ENCODE measurements at places on chromosomes 12 and 14. TPM values are rescaled to one million over a fixed set of nuclear protein-coding genes. Genes with fewer than 3 reads are reported as not detected.

Gene YLPM1
- 47.7 TPM for total RNA-seq

DNA sequence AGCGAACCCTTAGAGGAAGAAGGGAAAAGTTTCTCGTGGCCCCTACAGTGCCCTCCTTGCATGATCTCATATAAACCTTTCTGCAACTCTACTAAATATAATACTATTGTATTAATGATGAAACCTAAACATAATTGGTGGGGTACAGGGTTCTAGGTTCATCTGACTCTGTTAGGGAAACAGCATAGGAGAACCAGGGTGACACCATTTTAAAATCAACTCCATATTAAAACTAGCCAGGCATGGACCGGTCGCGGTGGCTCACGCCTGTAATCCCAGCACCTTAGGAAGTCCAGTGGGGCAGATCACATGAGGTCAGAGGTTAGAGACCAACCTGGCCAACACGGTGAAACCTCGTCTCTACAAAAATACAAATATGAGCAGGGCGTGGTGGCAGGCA lies 15.0 kb upstream of the RND1 start:
- no peak overlapping the region for H3K27ac ChIP-seq
- no peaks in the 10 kb centered on the region for H3K36me3 ChIP-seq
- H3K27me3 ChIP-seq, result no peaks in the 10 kb centered on the region
- no peak overlapping the region for H3K4me3 ChIP-seq
- H3K4me1 ChIP-seq, result peaks cover 22% of the 10 kb centered on the region
- no peak for DNase-seq

- no peaks in the 10 kb centered on the region for H3K36me3 ChIP-seq
- H3K27ac ChIP-seq, result no peak overlapping the region
- no peaks in the 10 kb centered on the region for H3K27me3 ChIP-seq
- H3K4me1 ChIP-seq, result no peaks in the 10 kb centered on the region
- no peak for DNase-seq
Measured at GRCh38 chr14:104195361-104195760, 57.0 kb downstream of the KIF26A start.

Gene LRRC74A
- not detected for total RNA-seq

Gene OVCH1
- total RNA-seq, result not detected
